ENCODE measurements at places on chromosomes 1 and 21.

DNA sequence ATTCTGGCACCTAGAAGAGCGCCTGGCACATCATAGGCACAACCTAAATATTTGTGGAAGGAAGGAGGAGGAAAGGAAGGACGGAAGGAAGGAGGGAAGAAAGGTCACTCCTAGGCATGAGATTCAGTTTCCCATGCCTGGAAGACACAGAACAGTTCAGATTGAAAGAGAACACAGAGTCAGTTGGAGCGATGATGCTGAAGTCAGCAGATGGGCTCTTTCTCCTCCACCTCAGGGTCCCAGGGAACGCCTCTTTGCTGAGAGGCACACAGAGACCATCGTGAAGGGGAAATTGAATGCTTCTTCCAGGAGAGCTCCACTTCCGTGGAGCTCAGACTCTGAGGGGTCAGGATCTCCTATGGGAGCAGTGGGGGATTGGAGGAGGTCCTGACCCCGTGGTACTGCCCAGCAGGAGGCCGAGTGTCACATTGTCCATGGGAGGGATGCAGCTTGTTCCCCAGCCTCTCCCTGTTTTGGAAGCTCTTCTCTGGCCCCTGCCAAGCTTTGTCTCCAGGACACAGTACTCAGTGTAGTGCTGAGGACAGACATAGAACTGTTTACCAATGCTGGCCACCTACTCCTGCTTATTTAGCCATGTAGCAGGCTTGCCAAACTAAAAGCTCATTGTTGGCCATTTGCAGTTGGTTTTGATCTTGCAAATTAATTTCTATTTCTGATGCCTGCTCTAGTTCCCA lies 2.4 kb downstream of the MYBPHL start:
- DNase-seq: no peak

DNA sequence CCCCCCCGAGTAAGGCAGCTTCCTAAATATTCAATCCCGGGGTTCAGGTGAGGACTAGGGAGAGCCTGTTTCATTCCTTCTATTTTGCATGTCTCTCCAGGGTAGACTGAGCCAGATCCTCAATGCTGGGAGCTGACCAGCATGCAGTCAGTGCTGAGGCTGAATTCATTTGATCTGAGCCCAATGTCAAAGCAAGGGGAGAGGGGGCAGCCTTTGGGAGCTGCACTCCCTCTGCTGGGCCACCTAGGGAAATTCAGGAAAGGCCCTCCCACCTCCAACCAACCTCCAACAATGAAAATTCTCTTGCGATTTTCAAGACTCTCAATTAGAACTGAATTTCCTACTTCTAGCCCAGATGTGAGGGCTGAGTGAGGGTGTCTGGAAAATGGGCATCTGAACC lies 371.2 kb downstream of the NPHP4 start:
- DNase-seq: peak; percentile 86

DNA sequence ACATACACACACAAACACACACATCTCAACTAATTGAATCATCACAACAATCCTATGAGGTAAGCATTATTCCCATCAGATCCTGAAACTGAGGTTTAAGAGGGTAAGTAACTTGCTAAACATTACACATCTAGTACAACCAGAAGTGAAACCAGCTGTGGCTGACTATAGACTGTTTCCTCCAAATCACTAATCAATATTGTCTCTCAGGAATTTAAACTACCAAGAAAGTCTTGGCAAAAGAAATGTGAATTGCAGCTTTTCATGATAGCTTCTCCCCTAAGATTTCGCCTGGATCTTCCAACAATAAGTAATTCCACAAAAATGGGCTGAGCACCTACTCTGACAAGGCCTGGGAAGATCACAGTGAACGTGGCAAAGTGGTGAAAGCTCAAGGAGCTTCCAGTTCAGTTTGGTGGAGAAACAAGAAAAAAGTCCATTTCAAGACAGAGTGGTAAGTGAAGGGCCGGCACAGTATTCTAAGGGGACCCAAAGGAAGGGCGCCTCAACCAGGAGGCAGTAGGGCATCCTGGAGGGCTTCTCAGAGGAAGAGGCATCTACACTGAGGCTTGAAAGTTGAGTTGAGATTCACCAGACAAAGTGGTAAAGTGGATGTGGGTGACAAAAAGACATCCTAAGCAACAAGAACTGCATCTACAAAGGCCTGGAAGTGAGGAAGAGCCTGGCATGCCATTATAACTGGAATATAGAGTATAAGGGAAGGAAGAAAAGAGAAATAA lies 22.1 kb downstream of the LRRC52 start:
- DNase-seq: no peak

- DNase-seq: no peak
Observed at GRCh38 chr1:16882986-16883385, 12.8 kb upstream of the RNU1-2 start.

DNA sequence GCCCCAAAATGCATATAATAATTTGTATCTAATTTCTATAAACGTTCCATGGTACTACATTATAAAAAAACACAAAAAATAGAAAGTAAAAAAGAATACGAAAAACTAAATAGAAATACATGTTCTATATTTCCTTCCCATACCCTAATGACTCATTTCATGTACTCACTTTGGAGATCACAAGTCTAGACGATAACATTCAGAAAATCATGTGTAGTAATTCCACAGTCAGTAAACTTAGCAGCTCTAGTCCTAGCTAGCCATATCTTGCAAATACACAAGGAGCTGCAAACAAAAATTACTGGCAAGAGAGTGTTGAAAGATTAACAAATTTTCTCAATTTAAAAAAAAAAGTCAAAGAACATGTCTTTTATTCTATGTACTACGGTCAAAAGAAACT lies 1.4 kb downstream of the GOLPH3L start:
- DNase-seq: no peak

GRCh38 chr1:94339206-94339927 lies 78.8 kb upstream of the ABCD3 start:
- peak; percentile 37 for DNase-seq

DNA sequence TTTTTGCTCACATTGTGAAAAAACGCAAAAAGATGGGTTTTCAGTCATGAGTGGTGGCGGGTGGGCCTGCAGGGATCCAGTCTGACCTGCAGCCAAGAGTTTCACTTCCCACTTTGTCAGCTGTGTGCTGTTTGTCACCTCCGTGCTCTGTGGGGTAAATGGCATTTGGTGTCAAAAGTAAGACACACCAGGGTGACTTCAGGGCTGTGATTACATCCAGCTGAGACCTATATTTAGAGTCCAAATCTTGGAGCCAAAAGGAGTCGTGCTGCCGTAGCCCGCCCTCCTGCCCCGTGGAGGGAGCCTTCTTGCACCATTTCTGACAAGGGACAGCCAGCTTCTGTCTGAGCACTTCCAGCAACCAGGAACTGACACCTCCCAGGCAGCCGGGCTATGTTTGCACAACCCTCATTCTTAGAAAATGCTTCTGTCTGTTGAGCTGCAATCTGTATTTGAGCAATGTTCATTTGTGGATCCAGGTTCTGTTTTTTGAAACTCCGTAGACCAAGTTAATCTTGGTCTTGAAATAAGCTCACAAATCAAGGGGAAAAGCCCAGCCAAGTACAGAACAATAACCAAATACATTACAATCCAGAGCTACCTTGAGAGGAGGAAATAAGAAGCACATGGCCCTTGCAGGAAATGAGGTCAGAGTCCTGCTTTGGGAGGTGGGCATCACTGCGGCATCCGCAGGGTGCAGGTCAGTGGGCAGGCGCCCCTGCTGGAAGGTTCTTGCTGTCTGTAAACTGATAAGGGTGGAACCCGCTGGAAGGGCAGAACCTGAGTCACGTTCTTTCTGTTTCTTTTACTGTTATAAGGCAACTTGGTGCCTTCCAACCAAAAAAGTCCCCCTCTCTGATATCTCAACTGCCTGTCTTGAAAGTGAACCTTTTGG lies 14.4 kb downstream of the ABCG1 start:
- DNase-seq: peak; percentile 30

DNA sequence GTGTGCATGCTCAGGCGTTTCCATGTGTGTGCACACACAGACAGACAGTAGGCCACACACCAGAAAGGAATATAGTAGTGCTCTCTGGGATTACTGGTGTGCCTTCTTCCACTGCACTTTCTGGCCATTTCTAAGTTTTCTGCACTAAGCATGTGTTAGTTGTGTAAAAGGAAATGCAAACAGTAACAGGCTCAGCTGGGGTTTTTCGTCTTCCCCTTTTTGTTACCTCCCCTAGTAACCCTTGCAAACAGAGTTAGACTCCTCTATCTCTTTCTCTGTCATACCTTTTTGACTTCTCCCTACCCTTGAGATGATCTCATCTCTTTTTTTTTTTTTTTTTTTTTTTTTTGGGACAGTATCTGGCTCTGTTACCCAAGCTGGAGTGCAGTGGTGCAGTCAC lies 196.3 kb downstream of the SDCCAG8 start:
- DNase-seq: no peak

DNA sequence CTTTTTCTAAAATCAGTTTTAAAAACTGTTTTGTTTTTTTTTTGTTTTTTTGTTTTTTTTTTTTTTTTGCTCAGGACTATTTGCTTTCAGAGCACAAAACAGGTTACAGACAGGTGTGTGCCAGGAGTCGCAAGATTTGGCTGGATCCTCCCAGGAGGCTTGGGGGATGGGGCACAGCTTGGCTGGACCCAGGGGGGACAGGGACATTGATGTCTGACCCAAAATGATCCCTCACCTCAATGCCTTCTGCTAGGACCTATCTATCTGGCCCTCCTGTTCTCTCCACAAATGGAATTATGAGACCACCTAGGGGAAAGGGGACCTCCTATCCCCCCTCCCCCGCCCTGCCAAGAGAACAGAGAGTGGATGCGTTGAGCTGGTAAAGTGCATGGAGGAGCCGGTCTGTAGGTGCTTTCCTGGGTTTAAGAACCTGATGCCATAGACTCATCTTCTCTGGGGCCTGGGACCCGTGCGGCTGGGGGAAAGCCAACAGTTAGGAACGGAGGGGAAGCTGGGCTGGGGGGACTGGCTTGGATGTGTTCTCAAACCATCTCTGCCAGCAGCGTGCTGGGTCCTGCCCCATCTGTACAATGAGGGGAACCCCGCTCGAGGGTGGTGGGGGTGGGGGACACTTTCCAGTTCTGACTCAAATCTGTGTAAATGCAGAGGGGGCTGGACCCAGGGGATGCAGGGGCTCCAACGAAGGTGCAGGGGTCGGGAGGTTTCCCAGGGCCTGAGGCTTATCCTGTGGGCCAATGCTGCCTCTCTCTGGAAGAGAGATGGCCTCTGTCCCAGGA lies 28.9 kb downstream of the RUNX3 start:
- no peak for DNase-seq

- no peak for DNase-seq
Observed at GRCh38 chr1:67579623-67580394, 105.2 kb upstream of the GADD45A start.

GRCh38 chr21:38097789-38098188 lies 159.0 kb upstream of the KCNJ15 start:
- DNase-seq: no peak

DNA sequence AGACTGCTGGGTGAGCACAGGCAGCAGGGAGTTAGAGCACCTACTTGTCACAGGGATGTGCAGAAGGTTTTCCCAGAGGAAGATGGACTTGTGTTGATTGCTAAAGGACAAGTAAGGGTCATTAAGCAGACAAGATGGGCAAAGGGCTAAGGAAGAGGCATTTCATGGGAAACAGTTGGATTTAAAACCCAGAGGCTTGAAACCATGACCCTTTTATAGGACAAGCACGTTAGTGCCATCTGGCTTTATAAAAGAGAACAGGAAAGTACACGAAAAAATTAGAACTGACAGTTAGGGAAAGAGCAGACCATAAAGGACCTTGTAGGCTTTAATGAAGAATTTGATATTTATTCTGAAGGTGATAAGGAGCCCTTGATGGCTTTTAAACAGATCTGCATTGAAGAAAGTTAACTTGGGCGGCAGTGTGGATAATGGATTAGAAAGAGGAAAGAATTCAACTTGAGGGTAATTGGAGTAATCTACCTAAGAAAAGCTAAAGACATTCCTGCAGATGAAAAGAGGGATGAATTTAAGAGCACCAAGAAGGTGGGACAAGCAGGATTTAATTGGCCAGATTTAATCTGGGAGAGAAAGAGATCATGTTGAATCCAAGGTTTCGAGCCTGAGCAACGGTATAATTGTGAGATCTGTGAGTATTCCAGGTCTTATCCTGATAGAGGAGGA lies 68.6 kb downstream of the ZC3H11B start:
- DNase-seq: no peak

DNA sequence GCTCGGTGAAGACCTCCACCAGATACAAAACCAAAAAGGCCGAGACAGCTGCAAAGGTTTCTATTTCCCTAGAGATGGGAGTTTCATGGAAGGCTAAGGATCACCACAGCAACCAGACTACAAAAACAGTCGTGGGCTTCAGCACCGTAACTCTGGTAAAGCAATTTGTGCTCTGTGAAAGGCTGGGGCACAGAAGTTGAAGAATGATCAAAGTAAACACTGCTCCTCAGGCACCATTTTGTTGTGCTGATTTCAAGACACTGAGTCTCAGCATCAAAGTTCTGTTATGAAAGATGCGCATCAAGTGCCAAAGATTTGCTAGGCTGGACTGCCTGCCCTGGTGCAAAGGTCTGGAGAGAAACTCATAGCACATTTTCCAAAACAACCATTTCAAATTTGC lies 116.2 kb downstream of the TGFBR3 start:
- no peak for DNase-seq

Data from ELF-1 (cell line).